ENCODE measurements at places on chromosomes 2 and 18.

- DNase-seq = no peak
These were observed 49.4 kb downstream of the AOX1 start for GRCh38 chr2:200635251-200635650.

DNA sequence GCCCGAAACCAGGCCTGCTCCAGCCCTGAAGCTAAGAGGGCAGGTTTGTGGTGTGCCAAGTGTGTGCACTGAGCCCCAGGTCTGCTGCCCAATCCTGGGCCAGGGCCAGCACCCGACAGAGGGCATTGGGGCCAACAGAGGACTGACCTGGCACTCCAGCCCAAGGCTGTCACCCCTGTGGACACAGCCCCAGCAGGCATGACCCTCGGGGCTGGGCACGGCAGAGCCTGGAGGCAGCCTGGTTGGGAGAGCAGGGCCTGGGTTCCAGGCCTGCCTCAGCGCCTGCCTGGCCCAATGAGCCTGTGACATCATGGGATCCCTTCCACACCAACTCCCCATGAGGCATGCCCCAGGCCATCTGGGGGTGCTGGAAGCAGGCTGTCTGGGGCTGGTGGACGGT, 10.8 kb upstream of the SNED1 start:
- DNase-seq = no peak

- no peak for DNase-seq
These were observed 344.3 kb upstream of the KYNU start for GRCh38 chr2:142533177-142533576.

DNA sequence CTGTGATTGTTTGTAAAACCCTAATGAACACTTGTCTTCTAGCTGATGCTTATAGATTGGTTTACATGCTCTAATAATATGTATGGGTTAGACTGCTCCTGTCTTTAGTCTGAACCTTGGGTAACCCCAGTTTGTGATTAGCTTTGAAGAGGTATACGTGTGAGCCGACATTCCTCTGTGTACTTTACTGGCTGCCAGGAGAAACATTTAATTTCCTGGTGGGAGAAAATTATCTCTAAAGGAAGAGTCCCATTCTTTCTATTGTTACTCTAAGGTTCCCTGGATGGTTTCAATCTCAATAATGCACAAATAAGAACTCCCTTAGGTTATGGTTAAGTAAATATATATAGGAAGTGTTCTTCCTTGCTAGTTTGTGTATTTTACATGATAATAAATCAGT, 143.6 kb upstream of the ZSWIM2 start:
- no peak for DNase-seq

GRCh38 chr18:3916082-3916481, 466.1 kb downstream of the TGIF1 start:
- no peak for DNase-seq

DNA sequence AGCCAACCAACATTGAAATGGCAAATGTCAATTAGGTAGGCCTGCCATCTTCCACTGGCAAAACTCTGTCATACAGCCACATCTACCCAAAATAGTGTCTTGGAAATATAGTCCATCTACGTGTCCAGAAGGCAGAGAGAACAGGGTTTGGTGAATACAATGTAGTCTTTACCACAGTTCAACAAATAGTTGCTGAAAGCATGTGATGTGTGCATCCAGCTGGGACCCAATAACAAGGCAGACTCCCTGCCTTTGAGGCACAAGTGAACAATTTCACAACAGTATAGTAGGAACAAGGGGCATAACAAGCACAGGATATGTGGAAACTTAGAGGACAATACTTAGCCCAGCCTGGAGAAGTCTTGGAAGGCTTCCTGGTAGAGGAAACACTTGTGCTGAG, 72.6 kb downstream of the EVA1A start:
- no peak for DNase-seq

DNA sequence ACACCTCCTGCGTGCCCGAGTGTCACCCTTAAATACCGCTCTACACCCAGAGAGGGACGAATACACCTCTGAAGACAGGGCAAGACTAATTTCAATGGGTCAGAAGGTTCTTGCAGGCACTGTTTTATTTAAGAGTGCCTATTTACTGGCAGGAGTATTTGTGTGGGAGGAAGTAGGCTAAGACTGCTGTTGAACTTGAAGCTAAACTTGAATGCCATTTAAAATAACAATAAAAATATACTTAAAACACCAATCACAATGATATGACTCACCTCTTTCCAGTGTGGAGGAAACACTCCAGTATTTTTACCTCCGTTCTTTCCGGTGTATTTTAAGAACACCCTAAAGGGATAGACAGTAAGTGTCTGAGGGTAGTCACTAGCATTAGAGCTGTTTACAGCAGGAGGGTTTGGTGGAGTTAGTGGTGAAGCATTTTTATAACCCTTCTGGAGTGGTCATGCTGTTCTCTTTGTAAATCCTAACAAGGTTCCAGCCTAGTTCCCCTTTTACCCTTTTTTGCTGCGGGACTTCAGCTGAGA, 9.6 kb upstream of the HOXD1 start:
- no peak for DNase-seq

GRCh38 chr18:3135536-3135935, 84.2 kb downstream of the MYOM1 start:
- no peak for DNase-seq

GRCh38 chr2:195602687-195603086, 54.3 kb upstream of the SLC39A10 start:
- no peak for DNase-seq

DNA sequence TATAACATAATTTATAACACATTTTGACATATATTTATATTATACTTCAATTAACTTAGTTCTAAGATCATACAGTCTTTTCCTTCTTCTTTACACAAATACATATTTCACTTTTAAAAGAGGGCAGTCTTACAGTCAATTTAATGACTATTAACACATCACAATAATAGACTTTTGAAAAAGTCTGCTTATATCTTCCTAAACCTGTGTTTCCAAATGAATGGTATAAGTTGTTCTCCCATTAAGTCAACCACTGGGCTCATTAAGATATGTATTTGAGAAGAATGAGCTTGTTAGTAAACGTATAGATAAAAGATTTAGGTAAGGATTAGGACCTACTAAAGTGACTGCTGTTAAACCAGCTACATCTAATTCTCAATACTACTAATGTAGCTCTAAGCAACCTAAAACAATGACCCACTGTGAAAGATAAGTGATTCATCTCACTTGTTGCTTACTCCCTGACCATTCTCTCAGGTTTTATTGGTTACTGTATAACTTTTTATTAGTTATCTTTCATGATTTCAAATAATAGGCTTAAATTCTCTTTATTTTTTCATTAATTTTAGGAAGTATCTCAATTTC, 27.0 kb downstream of the SLC40A1 start:
- DNase-seq = no peak

GRCh38 chr2:218282173-218282991, 9.9 kb downstream of the TMBIM1 start:
- no peak for DNase-seq

GRCh38 chr2:105777506-105778055, 32.9 kb downstream of the NCK2 start:
- DNase-seq = peak; percentile 68

GRCh38 chr18:35029770-35030169, 11.4 kb upstream of the MAPRE2 start:
- no peak for DNase-seq

GRCh38 chr2:26144953-26145680, 27.8 kb upstream of the GAREM2 start:
- peak; percentile 85 for DNase-seq

GRCh38 chr2:98768384-98769113, 37.6 kb upstream of the MGAT4A start:
- no peak for DNase-seq

GRCh38 chr2:17877811-17878280, 621 bp upstream of the KCNS3 start:
- DNase-seq = no peak

DNA sequence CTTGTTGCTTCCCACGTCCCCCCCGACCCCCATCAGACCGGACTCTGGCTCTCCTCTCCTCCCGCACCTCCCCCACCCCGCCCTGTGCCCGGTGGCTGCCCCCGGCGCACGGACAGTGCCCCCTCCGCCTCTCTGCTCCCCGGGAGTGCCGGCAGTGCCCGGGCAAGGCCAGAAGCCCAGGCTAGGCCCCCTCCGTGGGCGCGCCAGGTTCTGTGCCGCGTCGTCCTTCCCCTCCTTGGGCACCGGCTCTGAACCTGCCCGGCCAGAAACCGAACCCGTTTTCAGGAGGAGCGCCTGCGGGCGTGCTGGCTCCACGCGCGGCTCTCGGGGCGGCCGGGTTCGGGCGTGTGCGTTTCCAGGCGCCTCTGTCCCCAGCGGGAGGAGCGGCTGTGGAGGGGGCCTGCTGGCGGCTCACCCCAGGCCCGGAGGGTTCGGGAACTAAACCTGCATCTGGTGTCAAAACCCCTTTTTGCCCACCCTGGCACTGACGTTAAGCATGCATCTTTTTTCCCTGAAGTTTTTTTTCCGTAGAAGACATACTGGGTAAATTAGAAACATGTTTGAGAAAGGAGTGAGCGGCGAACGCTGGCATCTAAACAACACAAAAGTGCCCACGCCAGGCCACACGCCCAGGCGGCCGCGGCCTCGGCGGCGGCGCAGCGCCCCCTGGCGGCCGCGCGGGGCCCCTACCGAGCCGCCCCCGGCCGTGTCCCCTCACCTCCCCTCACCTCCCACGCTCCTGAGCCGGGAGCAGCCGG, 123.9 kb upstream of the SLC1A4 start:
- peak; percentile 87 for DNase-seq
